NCI-H524 (cell line): ENCODE measurements at places on chromosomes 4 and X.

DNA sequence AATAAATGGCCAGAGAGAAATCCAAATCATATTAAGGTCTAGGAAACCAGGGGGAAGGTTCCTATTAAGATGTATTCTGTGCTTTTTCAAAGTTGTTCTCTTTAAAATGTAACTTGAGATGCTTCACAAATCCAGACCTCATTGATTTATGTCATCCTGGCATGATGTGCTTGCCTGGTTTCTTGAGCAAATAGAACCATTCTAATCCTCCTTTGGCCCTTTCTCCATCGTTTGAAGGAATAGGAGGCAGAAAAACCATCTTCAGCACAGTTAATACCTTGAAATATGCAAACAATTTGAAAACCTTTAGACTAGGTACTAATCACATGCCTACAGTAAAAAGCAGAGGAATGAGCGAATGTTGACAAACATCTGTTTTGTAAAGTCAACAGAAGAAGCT lies 202.2 kb upstream of the CXorf66 start:
- no peak for DNase-seq

DNA sequence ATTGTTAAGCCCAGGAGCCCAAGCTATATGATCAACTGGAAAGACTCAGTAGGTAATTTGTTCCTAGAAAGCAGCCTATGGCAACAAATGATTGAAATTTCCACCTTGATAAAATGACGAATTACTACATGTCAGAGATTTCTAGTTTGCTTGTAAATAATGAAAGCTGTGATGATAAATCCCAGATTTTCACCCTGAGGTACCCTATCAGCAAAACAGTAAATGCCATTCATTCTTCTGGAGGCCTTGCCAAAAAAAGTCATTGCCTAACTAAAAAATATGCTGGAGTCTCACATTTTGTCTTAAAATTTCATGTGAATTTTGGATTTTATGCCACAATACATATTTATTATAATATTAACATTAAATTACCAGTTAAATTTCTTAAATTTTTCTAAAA lies 71.3 kb downstream of the PPEF2 start:
- no peak for DNase-seq

DNA sequence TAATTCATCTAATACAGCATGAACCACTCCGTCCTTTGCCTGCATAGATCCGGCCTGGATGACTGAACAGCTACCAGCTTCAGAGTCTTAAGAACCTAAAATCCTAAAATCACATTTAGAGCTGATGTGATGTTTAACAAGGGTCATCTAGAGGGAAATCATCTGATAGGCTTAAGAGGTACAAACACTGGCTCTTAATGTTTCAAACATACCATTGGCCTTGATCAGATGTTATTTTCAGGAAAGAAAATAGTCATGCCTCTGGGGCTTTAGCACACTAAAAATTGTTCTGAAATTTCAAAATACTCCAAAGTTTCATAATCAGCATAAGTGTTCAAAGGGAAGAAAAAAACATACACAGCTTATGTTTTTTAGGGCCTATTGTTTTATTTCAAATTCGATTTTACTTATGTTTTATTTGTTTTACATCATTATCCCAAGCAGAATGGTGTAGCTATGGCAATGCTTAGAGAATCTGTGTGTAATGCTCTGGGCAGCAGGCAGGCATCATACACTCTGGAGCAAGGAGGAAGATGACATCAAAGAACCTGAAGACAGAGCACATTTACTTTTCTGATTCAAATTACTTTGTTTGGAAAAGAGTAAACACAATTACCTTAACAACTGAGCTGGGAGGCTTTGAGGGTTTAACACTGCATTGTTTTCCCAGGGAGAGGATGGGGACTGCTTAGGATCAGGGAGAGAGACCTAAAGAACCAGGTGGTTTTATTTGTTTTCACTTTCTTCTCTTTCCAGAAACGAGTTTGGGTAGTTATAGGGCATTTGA lies 25.3 kb upstream of the LEF1 start:
- DNase-seq = no peak

DNA sequence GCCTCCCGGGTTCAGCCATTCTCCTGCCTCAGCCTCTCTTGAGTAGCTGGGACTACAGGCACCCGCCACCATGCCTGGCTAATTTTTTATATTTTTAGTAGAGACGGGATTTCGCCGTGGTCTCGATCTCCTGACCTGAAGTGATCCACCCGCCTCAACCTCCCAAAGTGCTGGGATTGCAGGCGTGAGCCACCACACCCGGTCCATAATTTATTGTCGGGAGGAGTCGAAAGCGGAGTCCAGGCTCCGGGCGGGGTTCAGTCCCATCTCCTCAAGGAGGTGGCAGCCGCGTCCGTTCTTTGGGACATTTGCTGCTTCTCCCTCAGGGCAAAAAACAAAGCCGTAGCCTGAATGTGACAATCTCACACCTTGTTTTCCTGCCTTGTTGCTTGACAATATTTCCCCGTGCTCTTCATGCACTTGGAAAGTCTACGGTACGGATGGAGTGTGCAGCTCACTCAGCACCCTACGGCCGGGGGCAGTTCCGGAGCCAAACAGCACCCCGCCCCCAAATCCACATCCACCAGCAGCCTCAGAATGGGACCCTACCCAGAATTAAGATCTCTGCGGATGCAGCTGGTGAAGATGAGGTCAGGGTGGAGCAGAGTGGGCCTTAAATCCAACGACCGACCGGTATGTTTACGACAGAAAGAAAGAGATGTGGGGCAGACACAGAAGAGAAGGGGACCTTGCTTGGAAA lies 9.6 kb downstream of the GTPBP6 start:
- DNase-seq = no peak

GRCh38 chrX:148120999-148121623 lies 140.0 kb downstream of the FMR1NB start:
- no peak for DNase-seq

GRCh38 chr4:82499738-82500434 lies 61.9 kb downstream of the TMEM150C start:
- no peak for DNase-seq

DNA sequence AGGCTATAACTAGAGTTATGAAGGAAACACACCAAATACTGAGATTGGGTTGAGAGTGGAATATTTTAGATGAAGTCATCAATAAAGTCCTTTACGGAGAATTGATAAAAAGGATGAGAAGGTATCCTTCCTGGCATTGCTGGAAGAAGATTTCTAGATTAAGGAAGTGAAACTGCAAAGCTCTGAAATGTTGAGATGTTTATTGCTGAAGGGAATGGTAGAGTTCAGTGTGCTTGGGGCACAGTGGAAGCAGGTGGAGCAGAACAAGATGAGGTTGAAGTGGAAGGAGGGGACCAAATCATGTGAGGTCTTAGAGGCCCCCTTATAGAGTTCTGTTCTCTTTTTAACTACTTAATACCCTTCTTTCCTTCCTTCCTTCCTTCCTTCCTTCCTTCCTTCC lies 848.5 kb downstream of the RAB28 start:
- DNase-seq = no peak

GRCh38 chr4:152189451-152190179 lies 346.3 kb downstream of the FBXW7 start:
- no peak for DNase-seq

DNA sequence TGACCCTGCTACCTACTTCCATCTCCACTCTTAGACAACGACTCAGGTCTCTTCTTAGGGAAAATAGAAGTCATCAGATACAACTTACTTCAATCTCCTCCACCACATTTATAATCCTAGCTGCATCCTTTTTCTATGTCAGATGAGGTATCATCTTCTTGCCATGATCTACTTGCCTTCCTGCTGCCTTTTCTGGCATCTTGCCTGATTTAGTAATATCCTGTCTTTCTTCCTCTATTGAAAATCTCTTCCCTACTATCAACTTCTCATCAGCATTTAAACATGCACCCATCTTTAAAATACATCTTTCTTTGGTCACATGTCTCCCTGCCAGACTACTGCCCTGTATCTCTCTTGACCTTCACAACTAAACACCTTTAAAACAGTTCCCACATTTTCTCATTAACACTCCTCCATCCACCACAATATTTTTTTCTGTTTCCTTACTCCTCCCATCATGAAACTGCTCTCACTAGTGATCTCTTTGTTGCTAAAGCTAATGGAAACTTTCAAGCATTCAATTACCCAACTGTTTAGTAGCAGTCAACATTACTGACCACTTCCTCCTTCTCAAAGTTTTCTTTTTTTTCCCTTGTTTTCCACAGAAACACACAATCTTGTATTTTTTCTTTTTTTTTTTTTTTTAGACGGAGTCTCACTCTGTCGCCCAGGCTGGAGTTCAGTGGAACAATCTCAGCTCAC lies 100.8 kb upstream of the CXorf66 start:
- no peak for DNase-seq

DNA sequence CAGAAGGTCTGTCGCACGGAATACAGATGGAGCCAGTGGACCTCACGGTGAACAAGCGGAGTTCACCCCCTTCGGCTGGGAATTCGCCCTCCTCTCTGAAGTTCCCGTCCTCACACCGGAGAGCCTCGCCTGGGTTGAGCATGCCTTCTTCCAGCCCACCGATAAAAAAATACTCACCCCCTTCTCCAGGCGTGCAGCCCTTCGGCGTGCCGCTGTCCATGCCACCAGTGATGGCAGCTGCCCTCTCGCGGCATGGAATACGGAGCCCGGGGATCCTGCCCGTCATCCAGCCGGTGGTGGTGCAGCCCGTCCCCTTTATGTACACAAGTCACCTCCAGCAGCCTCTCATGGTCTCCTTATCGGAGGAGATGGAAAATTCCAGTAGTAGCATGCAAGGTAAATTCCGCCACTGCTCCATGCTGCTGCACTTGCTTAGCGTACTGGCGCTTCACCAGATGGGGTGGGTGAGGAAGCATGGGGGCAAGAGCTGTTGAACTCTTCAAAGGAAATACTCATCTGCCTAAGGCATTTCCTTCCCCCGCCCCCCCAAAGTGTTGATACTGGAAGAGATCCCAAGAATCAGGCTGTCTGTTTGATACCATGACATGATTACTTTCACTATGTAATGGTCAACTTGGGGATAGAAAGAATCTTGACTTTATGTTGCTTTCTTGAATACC lies 24.8 kb downstream of the KLF3 start:
- DNase-seq = no peak

DNA sequence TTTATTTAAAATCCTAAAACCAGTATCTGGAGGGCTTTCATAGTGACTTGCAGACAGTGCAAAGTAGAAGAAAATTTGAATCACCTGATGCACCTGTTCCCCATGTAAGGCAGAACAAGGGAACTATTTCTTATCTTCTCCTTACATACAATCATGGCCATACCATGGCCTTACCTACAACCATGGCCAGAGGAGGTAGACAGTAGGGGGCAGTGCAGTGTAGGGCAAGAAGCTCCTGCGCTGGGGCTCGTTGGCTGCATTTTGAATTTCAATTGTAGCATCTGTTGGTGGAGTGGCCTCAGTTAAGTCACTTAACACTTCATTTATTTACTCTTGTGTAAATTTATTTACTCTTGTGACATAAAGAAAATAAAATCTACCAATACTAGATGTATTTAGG lies 33.0 kb downstream of the GALNTL6 start:
- peak; percentile 59 for DNase-seq

DNA sequence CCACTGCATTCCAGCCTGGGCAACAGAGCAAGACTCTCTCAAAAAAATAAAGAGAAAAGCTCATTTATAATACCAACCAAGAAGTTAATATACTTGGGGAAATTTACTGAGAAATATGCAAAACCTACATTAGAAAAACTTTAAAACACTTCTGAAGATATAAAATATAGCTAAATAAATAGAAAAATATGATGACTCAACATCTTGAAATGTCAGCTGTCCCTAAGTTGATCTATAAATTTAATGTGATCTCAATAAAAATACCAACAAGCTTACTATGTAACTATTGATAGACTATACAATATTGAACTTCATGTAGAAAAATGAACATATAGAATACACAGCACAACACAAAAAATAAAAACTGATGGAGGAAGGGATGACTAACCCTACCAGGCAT lies 87.5 kb upstream of the INTU start:
- DNase-seq = no peak

DNA sequence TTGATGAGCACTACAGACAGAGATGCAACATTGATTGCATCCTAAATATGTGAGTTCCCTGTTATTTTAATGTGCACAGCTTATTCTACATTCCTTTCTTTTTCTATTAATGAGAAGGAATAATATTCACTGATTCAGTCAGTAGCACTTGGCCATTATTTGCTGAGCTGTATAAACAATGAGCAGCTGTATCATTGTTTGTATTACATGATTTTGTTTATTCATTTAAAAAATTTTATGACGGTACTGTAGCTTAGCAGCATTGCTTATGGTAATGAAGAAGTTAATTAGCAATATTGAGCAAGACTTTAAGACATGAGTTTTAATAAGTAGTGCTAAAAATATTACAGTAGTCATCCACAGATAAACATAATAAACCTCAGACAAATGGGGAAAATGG lies 582.0 kb downstream of the ADGRL3 start:
- no peak for DNase-seq

DNA sequence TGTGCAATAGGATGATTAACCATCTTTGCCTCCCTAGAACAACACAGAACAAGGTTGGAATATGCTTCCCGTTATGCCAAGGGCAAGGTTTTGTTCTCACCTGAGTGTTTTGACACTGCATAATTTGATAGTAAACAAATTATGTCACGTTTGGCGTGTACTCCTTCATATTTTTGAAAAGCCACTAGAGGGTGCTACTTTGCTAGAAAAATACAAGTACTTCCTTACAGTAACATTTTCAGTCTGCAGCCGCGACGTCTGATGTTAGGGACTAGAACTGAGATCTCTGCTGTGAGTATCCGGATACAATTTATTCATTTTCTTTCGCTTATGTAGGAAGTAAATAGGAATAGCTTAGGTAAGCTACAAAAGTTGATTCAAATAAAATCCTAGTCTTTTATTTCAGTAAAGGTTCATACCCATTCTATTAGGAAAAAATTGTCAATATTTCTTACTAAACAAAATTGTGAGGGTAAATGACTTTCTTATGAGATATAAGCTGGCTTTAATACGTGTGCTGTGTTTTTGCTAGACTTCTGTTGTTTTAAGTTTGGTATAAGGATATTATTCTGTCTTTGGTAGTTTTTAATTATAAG lies 181.1 kb upstream of the WDFY3 start:
- DNase-seq = peak; percentile 53

DNA sequence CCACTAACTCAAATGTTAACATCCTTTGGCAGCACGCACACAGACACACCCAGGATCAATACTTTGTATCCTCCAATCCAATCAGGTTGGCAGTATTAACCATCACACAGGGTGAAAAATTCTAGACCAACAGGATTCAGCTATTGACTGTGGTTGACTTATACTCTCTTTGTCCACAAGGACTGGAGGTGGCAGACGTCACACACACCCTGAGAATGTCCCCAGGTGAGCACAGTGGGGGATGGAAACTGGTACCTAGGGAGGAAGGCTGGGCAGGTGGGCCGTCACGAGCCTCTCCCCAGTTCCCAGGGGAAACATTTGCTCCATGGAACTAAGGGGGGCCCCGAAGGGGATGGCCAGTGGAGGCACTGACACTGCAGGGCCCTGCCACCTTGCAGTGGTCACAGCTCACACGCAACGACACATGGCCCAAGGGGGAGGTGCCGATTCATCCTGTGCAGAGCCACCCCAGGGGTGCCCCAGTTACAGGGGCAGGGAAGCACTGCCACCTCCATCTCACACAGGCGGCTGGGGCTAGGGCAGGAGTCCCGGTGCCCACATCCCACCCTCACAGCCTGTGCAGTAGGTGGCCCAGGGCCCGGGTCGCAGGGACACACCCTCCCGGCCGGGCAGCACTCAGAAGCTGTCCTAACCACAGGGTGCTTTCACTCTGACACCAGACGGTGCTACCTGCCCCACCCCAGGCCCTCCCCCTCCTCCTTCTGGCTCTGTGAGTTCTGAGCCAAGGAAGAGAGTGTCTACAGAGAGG lies 17.4 kb downstream of the ZFYVE28 start:
- DNase-seq = no peak

- DNase-seq = no peak
Measured at GRCh38 chrX:147850875-147851274, 60.8 kb upstream of the FMR1 start.
